ENCODE measurements at places on chromosomes 1 and 21.

DNA sequence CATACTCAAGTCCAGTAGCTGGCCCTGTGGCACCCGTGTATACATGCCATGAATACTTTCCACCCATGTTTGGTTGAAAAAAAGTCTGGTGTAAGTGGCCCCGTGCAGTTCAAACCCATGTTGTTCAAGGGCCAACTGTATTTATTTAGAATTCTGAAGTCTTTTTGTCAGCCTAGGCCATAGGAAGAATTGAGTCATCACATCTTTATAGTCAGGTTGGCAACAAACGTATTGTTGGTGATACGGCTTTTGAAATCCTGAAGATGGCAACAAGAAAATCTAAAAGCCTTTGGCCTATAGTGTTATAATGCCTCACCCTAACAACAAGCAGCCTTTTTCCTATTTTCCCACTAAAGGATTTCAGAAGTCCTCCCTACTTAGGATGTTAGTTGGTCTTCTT lies 363.6 kb downstream of the PLPP3 start:
- no peak for DNase-seq

DNA sequence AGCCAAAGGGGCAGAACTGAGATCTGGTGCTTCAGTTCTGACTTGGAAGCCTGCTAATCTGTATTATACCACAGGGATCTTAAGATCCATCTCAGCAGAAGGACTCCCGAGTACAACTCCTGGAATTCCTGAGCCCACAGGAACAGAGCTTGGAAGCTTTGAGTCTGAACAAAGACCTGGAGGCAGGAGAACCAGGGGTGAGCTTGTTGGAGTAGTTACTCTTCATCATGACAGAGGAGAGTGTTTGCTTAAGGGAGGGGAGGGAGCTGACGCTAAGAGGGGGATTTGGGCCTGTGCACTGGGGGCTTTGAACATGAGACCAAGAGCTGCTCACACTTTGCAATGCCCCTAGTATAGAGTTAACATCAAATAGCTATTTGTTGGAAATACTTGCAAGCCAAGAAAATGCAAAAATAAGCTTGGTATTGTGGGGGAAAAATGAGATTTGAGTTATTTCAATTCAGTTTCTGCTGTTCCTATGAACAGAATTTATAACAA lies 41.1 kb upstream of the TRABD2B start:
- no peak for DNase-seq

DNA sequence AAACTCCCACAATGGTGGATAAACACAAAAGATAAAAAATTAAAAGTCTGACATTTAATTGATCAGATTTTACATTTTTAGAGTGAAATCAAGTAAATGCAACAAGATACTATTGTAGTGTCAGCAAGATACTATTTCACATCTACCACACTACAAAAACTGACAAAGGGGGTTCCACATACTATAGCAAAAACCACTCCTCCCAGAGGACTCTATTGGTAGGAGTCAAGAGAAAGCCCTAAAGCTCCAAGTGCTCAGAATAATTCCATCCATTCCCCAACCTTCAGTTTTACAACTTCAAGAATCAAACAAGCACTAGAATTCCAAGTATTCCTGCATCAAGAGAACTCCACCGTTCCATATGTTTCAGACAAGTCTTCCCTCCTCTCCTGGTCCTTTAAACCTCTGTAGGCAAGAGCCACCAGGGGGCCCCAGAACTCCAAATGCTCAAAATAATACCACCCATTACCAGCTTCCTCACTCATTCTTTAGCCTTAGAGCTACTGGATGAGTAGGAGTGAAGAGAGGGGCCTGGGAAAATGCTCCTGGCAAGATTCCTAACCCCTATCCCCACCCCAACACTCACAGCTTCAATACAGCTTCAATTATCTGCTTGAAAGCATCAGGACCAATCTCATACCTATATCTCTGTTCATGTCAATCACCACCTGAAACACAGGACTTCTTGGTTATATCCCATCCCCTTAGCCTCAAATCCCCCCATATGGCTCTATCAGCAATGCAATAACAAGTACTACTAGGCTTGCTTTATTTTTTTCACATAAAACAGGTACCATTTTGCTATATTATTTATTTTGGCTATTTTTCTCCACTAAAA lies 9.9 kb downstream of the TOR1AIP2 start:
- no peak for DNase-seq

GRCh38 chr1:86104606-86105532 lies 51.7 kb downstream of the COL24A1 start:
- no peak for DNase-seq
